Immature natural killer cell (primary cell): ENCODE measurements at places on chromosomes 4 and X.

GRCh38 chr4:125703443-125703842 is 388.7 kb downstream of the FAT4 start:
- DNase-seq: no peak

GRCh38 chrX:100931218-100931924 is 2.7 kb upstream of the XKRX start:
- DNase-seq: no peak

GRCh38 chr4:26197018-26197779 is 123.6 kb upstream of the RBPJ start:
- DNase-seq: peak; percentile 61

DNA sequence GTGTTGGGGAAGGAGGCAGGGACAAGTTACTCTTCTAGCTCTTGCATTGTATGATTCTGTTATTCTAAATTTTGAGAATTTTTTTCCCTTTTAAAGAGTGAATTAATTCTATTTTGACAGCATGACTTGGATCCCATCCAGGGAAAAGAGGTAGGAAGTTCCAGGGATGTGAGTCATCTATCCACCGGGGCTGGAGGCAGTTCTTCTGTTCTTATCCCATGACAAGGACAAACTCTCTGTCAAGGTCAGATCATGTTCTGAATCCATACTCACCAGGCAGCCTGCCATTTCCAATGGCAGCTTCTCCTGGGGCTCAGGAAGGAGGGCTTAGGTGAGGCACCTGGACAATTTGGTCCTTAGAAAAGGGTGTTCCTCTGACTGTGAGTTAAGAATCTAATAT is 132.0 kb upstream of the MED14 start:
- no peak for DNase-seq
